ENCODE measurements at places on chromosomes 3 and 15.

GRCh38 chr3:97927704-97928103 lies 44.5 kb downstream of the RIOX2 start:
- no peak for DNase-seq

- DNase-seq: no peak
Measured at GRCh38 chr3:168714609-168715240, 619.0 kb upstream of the GOLIM4 start.

DNA sequence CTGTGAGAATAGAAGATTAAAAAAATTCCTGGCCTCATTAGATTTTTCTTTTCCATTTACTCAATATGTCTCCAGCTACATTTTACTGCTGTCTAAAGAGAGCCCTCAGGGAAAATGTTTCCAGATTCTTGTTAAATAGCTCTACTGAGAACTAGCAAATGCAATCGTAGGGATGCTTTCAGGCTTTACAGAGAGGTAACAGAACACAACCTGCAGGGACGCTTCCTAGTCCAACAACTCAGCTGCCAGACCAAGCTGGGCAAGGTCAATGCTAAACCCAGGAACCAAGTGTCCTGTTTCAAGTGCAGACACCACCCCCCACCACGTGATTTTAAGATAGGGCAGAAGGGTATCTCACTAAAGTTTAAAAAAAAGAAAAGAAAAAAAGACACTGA lies 25.2 kb downstream of the ARHGEF3 start:
- DNase-seq: no peak

GRCh38 chr3:29409409-29409808 lies 128.5 kb downstream of the RBMS3 start:
- DNase-seq: no peak

DNA sequence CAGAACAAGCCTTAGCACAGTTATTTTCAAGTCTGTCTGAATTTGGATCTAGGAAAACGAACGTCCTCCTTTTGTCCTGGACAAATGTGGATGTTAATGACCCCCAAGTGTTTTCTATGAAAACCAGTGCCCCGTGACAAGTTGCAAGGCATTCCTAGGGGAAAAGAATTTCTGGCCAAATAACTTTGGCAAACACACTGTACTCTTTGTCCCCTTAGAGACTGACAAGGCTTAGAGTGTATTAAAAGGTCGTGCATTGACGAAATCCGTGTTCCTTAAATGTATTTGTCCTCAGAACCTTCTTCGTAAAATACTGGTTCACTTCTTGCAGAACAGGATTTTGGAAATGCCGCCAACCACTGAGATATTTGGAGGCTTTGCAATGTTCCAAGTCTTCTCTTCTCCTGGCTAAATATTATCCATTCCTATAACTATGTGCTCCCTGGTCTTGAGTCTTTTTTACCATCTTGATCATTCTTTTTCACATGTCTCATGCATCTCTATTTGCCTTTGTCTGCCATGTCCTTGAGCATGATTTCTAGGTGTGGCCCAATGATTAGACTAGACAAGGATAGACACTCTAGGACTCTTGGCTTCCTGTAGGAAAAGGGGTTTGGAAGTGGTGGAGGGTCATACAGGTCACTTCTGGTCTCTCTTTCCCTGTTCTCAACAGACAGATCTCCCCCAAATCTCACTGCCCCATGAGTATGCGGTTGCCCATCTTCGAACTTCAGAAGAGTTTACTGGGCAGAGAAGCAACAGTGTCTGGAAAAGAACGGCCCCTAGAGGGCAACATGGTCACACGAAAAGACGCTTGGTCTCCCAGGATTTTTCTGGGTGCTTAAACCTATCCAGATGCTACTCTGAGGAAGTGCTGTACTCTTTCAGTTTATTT lies 117.5 kb downstream of the EDEM1 start:
- DNase-seq: peak; percentile 63

DNA sequence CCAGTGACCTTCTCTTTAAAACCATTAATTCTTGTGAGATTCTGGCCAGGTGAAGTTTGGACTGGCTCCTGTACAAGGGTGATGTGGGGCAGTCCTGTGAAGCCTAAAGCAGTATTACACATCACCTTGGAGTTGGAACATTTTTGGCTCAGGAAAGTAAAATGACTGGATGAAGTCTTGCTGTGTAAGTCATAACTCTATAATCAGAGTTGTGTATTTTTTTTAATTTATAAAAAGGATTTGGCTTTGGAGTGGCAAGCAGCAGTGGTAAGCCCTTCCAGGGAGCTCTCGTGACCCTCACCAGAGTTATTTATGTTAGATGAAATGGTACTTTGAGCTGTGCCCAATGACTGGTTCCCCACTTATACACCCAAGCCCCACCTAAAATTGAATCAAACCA lies 331.2 kb upstream of the DCBLD2 start:
- DNase-seq: no peak

- DNase-seq: no peak
Measured at GRCh38 chr3:106710596-106710995, 666.6 kb upstream of the CCDC54 start.

GRCh38 chr3:78143000-78143399 lies 1103.1 kb downstream of the ROBO2 start:
- no peak for DNase-seq

- DNase-seq: no peak
Measured at GRCh38 chr3:124089214-124089613, 97.3 kb upstream of the ROPN1 start.
